ENCODE measurements at places on chromosomes 1 and 21.

DNA sequence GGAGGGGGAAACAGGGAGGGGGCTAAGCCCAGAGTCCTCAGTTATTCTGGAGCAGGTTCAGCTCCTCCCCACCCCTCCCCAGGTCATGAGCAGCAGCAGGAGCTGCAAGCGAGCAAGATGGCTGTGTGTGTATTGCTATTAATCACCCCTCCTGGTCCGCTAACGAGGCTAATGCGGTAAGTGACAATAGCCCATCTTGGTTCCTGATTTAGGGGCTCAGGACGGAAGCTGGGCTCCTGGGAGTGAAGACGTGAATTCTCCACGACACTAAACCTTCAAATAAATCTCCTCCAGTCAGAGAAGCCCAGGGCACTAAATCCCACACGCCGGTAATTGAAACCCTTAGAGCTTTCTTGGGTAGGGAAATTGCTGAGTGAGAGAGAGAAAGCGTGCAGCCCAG lies 76.1 kb downstream of the TMEM53 start:
- no peak for DNase-seq

- no peak for DNase-seq
These were observed 1.7 kb upstream of the JUN start for GRCh38 chr1:58785442-58786058.

- DNase-seq = no peak
These were observed 1082.4 kb upstream of the B3GALT2 start for GRCh38 chr1:194268839-194269238.

DNA sequence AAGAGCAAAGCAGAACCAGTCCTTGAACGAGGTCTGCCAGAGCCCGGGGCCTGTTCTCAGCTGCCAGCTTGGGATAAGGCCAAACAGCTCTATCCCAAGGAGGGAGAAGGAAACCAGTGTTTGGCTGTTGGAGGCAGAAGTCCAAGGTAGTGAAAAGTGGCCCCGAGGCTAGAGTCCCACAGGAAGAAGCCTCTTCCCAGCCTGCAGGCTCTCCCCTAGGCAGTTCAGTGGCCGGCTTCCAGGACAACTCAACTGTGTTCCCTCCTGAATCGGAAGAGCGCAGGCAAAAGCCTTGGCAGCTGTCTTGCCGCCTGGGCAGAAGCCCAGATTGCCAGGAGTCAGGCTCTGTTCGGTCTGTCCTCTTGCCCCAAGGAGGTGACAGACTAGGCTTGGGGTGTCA lies 19.3 kb downstream of the QSOX1 start:
- DNase-seq = no peak

GRCh38 chr1:26283279-26283853 lies 3.5 kb downstream of the SH3BGRL3 start:
- DNase-seq = no peak

GRCh38 chr1:23756676-23757075 lies 13.4 kb downstream of the ELOA start:
- DNase-seq = no peak

DNA sequence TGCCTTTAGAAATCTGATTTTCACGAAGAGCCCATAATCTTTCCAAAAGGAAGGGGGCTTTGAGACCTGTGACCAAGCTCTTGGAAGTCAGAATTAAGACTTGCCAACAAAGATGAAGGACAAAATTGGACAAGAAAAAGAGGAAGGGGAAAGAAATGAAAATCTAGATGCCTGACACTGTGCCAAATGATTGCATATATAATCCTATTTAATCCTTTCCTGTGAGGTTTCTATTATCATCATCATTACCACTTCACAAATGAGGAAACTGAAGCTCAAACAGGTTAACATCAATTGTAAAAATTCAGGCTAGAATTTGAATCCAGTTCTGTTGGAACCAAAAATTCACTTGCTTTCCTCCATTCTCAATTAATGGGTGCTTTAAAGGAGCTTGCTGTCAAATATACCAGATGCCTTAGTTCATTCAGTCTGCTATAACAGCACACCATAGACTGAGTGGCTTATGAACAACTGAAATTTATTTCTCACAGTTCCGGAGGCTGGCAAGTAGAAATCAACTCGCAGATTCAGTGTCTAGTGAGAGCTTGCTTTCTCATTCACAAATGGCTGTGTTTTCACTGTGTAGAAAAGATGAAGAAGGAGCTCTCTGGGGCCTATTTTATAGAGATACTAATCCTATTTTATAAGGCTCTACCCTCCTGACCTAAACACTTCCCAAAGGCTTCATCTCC lies 197.5 kb upstream of the ST6GALNAC5 start:
- no peak for DNase-seq

GRCh38 chr21:38802050-38803026 lies 3.4 kb upstream of the ETS2 start:
- no peak for DNase-seq

- no peak for DNase-seq
These were observed 4.7 kb downstream of the UBR4 start for GRCh38 chr1:19205403-19205802.

- DNase-seq = no peak
These were observed 24.7 kb upstream of the CNN3 start for GRCh38 chr1:94951509-94952208.

GRCh38 chr1:109252893-109253802 lies 3.8 kb downstream of the CELSR2 start:
- no peak for DNase-seq

- no peak for DNase-seq
These were observed 188.6 kb upstream of the VAMP3 start for GRCh38 chr1:7582460-7582972.

GRCh38 chr1:41523949-41524675 lies 39.6 kb upstream of the EDN2 start:
- no peak for DNase-seq

GRCh38 chr21:45280178-45280821 lies 7.4 kb downstream of the POFUT2 start:
- DNase-seq = no peak

- DNase-seq = no peak
These were observed 85.5 kb downstream of the ADAMTS1 start for GRCh38 chr21:26759731-26760130.

- no peak for DNase-seq
These were observed 134.2 kb downstream of the PGBD5 start for GRCh38 chr1:230291731-230292620.

DNA sequence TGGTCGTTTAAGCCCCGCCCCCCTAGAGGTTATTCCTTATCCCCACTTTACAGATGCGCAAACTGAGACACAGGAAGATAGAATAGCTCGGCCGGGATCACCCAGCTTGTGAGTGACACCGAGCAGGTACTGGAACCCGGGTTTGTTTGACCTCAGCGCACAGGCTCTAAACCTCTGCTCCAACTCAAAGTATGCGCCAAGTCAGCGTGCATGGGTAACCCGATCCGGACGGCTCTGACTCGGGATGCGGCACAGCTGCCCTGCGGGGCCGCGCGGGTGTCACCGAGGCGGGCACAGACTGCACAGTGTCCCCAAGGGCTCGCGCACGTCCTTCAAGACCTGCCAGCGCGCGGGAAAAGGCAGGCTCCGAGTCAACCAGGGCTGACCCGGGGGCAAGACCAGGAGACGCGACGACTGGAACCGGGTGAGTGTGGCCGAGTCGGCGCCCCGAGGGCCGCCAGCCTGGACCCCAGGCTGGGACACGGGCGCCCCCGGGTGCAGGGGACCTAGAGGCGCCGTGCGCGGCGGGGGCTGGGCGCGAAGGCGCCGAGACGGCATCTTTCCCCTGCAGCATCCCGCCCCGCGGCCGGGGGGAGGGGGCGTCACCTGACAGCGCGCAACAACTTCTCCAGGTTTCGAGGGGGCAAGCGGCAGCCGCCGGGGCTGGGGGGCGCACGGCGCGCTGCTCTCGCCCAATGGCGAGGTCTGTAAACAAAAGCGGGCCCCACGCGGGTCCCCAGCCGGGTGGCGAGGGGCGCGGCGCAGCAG lies 101.9 kb upstream of the SOD1 start:
- no peak for DNase-seq

DNA sequence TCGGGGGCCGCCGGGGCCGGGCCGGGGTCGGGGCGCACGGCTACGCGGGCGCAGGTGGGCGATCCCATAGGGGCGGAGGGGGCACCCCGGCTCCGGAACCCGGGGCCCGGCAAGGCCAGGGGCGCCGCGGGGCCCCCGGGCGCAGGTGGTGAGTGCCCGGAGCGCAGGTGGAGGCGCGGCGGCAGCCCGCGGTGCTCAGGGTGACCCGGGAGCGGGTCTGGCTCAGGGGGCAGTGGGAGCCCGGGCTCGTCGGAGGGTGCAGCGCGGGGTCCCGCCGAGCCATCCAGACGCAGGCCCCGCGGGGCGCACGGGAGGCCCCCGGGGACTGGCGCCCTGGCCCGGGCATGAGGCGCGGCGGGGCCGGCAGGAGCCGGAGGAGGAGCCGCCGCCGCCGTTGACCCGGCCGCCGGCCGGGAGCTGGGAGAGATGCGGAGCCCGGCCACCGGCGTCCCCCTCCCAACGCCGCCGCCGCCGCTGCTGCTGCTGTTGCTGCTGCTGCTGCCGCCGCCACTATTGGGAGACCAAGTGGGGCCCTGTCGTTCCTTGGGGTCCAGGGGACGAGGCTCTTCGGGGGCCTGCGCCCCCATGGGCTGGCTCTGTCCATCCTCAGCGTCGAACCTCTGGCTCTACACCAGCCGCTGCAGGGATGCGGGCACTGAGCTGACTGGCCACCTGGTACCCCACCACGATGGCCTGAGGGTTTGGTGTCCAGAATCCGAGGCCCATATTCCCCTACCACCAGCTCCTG lies 489 bp downstream of the CELSR2 start:
- DNase-seq = no peak

- DNase-seq = no peak
These were observed 38.9 kb upstream of the HSD3B1 start for GRCh38 chr1:119467857-119468668.

DNA sequence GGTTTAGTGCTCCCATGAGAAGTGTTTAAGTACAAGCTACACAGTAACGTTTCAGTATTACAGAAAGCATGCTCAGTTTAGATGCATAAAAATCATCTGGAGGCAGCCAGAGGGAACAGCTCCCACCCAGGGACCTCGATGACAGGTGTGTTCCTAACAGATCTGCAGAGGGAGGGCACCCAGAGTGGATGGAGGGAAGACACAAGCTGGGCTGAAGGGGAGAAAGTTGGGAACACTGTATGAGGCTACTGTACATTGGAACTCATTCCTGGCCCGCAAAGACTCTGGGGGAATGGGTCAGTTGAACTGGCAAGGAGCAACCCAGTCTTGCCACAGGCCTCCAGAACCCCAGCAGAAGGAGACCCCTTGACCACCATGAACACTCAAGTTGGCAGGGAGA lies 52.4 kb downstream of the ZP4 start:
- no peak for DNase-seq

GRCh38 chr1:192697771-192698170 lies 61.8 kb downstream of the RGS13 start:
- DNase-seq = no peak

DNA sequence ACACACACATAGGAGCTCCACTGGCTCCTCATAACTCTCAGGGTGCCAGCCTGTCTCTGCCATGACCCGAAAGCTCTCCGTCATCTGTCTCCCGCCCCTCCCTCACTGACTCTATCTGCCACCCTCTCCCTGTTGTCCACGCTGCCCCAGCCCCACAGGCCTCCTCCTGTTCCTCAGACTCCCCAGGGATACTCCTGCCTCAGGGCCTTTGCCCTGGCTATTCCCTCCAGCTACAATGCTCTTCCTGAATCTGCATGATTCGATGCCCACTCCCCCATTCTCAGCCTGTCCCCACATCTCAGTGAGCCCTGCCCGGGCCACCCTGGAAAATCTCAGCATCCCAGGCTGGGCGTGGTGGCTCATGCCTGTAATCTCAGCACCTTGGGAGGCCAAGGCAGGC lies 24.6 kb upstream of the DNAJC11 start:
- no peak for DNase-seq

DNA sequence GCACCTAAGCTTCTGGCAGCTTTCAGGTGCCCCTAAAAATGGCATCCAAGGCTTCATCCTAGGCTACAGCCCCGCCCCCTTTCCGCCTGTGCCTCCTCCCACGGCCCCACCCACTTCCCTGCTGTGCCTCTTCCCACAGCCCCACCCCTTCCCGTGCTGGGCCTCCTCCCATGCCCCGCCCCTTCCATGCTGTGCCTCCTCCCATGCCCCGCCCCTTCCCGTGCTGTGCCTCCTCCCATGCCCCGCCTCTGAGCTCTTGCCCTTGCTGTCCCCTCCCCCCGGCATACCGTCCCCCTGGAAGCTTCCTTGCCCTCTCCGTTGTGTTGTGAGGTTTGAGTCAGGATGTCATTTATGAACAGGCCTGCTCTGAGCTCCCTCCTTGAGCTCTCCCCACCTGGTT lies 228.5 kb upstream of the AJAP1 start:
- DNase-seq = no peak

GRCh38 chr1:156386949-156387869 lies 18.2 kb downstream of the RHBG start:
- DNase-seq = no peak

DNA sequence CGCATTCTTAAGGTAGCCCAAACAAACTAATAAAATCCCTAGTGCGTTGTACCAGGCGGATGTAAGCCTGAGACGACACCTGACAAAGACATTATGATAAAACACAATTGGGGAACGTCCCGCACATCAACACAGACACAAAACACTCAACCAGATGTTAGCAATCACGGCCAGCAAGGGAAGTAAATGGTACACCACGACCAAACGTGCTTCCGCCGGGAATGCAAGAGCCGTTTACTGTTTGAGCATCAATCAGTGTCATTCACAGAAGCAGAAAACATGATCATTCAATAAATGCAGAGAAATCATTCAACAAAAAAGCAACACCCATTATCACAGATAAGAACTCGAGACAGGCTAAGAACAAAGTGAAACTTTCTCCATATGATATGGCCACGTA lies 49.4 kb upstream of the COL18A1 start:
- no peak for DNase-seq

- no peak for DNase-seq
These were observed 109.9 kb downstream of the CASZ1 start for GRCh38 chr1:10686404-10687040.

- DNase-seq = no peak
These were observed 149.2 kb downstream of the BEND5 start for GRCh38 chr1:48627486-48627885.

GRCh38 chr1:69128204-69128603 lies 439.5 kb upstream of the LRRC7 start:
- no peak for DNase-seq

DNA sequence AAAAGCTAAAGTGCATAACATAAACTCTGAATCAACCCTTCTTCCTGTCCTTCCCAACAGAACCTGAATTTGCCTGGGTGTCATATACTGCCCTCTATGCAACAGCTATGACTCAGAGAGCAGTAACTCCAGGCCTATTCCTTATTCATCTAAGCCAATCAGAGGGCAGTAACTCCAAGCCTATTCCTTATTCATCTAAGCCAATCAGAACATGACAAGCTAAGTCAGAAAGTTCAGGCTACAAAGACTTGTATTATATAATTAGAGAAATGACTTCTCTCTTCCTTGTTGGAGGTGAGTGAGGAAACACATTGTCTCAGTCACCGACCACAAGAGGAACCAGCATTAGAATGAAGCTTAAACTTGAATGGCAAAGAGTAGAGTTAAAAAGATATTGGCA lies 26.2 kb upstream of the TADA1 start:
- no peak for DNase-seq

- DNase-seq = no peak
These were observed 355.8 kb upstream of the LYPLAL1 start for GRCh38 chr1:218817691-218818465.

GRCh38 chr1:18505666-18506065 lies 24.9 kb downstream of the KLHDC7A start:
- DNase-seq = no peak

- DNase-seq = no peak
These were observed 144.3 kb downstream of the MIS18A start for GRCh38 chr21:32134441-32135130.
